ENCODE measurements at places on chromosomes 11 and 22.

DNA sequence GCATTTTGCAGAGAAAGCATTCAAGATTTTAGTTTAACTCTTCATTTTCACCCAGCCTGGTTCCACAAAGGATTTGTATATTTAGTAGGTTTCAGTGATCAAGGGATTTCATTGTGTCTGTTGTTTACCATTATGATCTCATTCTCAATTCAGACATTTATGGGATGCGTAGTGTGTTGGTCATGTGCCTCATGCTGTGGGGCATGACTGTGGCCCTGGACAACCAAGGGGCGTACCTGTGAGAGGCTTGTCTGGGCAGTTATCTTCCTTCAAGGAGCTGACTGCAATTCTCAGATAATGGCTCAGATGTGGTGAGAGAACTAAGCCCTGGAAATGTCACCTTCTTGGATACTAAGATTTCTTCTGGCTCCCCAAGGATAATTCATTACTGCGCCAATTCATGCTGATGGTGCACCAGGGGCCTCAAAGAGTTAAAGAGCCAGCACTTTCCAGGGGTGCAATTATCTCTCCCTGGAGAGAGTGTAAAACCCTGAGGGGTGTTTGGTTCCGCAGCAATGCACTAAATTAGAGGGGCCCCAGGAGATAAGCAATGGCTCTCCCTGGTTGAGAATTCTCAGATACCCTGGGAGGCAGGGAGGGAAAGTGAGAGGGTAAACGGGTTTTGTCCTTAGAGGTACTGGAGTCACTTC is 32.2 kb downstream of the SLC6A5 start:
- no peak overlapping the region for H3K4me3 ChIP-seq
- peaks cover 8% of the 10 kb centered on the region for H3K27me3 ChIP-seq
- H3K4me1 ChIP-seq = no peaks in the 10 kb centered on the region
- H3K36me3 ChIP-seq = no peaks in the 10 kb centered on the region
- no peak overlapping the region for H3K27ac ChIP-seq

DNA sequence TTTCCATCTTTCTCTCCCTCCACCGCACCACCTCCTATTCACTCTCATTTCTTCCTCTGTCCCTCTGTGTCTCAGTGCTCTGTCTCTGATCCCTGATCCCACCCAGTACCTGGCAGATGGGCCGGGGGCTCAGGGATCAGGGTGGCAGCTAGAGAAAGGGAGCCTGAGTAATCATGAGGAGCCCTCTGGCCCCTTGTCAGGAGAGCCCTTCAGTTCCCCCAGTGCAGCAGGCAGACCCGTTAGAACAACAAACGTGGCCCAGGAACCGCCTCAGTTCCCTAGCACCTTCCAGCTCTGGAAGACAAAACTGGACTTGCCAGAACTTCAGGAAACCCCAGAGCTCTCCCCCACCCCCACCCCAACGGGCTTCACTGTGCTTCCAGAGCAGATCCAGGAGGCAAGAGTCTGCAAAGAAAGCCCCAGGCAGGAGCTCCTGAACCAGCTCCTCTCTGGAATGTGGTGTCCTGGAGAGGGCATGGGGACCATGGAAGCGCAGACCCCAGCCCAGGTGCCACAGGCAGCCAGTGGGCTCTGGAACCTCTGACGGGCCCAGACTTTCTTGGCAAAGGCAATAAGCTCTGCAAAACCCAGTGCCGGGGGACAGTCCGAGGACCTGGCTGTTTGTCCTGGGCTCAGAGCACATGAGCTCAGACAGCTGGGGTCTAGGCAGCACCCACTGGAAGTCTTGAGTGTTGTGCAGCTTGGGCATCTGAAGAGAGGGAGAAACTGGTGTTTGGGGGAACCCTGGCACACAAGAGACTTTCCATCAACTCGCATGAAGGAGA is 43.2 kb downstream of the LMO1 start:
- peaks cover 2% of the 10 kb centered on the region for H3K4me1 ChIP-seq
- no peak overlapping the region for H3K4me3 ChIP-seq
- no peak for ATAC-seq
- H3K36me3 ChIP-seq = no peaks in the 10 kb centered on the region
- no peaks in the 10 kb centered on the region for H3K27me3 ChIP-seq
- H3K27ac ChIP-seq = no peak overlapping the region

DNA sequence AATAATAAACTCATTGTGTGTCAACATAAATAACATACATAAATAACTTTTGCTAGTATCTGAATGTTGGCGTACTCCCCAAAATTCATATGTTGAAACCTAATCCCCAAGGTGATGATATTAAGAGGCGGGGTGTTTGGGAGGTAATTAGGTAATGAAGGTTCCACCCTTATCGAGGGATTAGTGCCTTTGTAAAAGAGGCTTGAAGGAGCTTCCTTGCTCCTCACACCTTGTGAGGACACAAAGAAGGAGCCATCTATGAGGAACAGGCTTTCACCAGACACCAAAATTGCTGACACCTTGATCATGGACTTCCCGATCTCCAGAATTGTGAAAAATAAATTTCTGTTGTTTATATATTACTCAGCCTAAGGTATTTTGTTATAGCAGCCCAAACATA is 33.9 kb upstream of the CXCR5 start:
- H3K36me3 ChIP-seq = no peaks in the 10 kb centered on the region
- H3K27me3 ChIP-seq = no peaks in the 10 kb centered on the region
- peaks cover 33% of the 10 kb centered on the region for H3K4me1 ChIP-seq
- no peak overlapping the region for H3K27ac ChIP-seq
- ATAC-seq = no peak

GRCh38 chr11:44221456-44221855 is 88.5 kb downstream of the ALX4 start:
- no peak for ATAC-seq
- peaks cover 47% of the 10 kb centered on the region for H3K36me3 ChIP-seq
- no peaks in the 10 kb centered on the region for H3K27me3 ChIP-seq
- H3K4me1 ChIP-seq = no peaks in the 10 kb centered on the region

DNA sequence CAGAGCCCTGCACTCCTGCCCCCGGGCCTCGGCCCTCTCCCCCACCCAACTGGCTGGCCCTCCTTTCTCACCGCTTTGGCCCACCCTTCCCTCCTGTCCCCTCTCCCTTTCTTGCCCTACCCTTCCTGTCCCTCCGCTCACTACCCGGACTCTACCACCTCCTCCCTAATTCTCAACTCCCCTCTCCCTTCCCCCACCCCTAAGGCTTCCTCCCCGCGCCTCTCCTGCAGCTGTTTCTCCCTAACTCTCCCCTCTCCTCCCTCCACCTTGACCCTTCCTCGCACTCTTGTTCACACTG is 421 bp downstream of the SLC15A3 start:
- peak overlapping the region; percentile 96 for H3K27ac ChIP-seq
- ATAC-seq = peak; percentile 53
- H3K4me3 ChIP-seq = peak overlapping the region; percentile 88
- peaks cover 13% of the 10 kb centered on the region for H3K36me3 ChIP-seq
- peaks cover 55% of the 10 kb centered on the region for H3K4me1 ChIP-seq

DNA sequence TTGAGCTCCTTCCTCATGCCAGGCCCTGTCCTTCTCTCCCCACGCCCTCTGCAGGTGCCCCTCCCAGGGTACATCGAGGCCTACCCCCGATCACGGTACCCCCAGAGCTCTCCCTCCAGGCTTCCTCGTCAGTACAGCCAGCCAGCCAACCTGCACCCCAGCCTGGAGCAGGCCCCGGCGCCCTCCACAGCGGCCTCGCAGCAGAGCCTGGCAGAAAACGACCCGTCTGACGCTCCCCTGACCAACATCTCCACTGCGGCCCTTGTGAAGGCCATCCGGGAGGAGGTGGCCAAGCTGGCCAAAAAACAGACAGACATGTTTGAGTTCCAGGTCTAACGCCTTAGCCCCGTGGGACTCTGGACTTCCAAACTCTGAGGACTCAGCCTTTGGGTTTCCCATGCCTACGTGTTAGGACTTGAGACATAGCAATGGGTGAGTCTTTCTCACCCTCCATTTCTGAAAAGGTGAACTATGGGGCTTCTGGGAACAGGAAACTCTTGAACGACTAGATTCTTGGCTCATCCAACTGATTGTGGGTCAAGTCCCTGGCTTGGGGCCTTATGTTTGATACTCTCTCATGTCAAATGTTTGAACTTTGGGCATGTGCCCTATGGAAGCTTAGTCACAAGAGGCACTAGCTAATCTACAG is 32.7 kb downstream of the C11orf91 start:
- peaks cover 7% of the 10 kb centered on the region for H3K4me1 ChIP-seq
- no peak overlapping the region for H3K27ac ChIP-seq
- peaks cover 43% of the 10 kb centered on the region for H3K27me3 ChIP-seq
- H3K36me3 ChIP-seq = no peaks in the 10 kb centered on the region
- no peak for ATAC-seq

GRCh38 chr11:134532921-134533421 is 120.9 kb upstream of the B3GAT1 start:
- no peak overlapping the region for H3K27ac ChIP-seq
- ATAC-seq = no peak
- peaks cover 63% of the 10 kb centered on the region for H3K27me3 ChIP-seq
- H3K4me1 ChIP-seq = no peaks in the 10 kb centered on the region
- no peaks in the 10 kb centered on the region for H3K36me3 ChIP-seq

DNA sequence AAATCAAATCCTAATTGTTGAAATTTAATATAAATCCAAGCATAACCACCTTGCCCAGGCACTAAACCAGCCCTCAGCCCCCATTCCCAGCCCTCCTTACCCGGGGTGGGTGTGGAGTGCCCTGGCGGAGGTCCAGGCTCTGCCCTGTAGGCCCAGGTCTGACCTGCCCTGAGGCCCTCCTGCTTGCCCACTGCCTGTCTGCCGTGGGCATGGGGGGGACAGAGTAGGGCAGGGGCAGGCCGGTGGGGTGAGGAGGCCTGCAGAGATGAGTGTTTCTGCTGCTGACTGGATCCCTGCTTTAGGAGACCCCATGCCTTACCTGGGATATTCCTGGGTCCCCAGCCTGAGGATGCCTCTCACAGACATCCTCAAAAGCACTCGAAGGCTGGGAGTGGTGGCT is 3.6 kb upstream of the CHID1 start:
- no peaks in the 10 kb centered on the region for H3K36me3 ChIP-seq
- no peaks in the 10 kb centered on the region for H3K27me3 ChIP-seq

GRCh38 chr11:7665473-7666291 is 7.6 kb downstream of the CYB5R2 start:
- H3K4me1 ChIP-seq = peaks cover 10% of the 10 kb centered on the region
- no peak overlapping the region for H3K27ac ChIP-seq
- ATAC-seq = peak; percentile 97
- H3K4me3 ChIP-seq = no peak overlapping the region

DNA sequence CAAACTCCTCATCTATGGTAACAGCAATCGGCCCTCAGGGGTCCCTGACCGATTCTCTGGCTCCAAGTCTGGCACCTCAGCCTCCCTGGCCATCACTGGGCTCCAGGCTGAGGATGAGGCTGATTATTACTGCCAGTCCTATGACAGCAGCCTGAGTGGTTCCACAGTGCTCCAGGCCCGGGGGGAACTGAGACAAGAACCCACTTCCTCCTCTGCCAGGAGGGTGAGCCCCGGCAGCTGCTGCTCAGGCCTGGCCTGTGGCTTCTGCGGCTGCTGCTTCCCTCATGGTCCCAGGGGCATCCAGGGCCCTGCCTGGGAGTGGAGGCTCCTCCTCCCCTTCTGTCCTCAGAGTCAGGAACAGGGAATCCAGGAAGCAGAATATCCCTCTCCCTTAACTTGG is 98.4 kb downstream of the ZNF280B start:
- peak overlapping the region; percentile 18 for H3K27ac ChIP-seq
- H3K27me3 ChIP-seq = peaks cover 10% of the 10 kb centered on the region
- H3K4me3 ChIP-seq = peak overlapping the region; percentile 28
- peaks cover 61% of the 10 kb centered on the region for H3K4me1 ChIP-seq

- no peak for ATAC-seq
- no peaks in the 10 kb centered on the region for H3K27me3 ChIP-seq
- H3K4me3 ChIP-seq = no peak overlapping the region
- no peak overlapping the region for H3K27ac ChIP-seq
Measured at GRCh38 chr11:104078245-104078644, 41.8 kb downstream of the DDI1 start.

DNA sequence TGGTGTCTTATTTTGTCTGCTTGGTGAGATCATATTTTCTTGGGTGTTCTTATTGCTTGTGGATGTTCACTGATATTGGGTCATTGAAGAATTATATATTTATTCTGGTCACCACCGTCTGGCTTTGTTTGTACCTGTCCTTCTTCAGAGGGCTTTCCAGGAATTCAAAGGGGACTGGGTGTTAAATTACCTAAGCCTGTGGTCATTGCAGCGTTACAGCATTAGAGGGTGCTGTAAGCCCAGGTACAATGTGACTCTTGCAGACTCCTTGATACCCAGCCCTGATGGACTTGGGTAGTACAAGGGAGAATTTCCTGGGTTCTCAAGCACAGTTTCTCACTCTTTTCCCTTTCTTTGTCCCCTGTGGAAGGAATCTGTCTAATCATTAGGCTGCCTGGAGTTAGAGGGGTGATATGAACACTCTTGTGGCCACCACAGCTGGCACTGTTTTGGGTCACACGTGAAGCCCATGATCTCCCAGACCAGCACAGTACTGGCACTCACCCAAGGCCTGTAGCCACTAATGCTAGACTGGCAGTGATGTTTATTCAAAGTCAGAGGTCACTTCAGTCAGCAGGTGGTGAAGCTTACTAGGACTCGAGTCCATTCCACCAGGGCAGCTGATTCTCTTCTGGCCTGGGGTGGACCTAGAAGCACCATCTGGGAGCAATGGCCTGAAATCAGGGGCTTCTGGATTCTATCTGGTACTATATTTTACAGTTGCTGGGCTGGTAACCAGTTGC is 56.1 kb upstream of the NARS2 start:
- ATAC-seq = no peak
- no peak overlapping the region for H3K27ac ChIP-seq
- no peaks in the 10 kb centered on the region for H3K4me1 ChIP-seq
- no peaks in the 10 kb centered on the region for H3K36me3 ChIP-seq
- H3K4me3 ChIP-seq = no peak overlapping the region

DNA sequence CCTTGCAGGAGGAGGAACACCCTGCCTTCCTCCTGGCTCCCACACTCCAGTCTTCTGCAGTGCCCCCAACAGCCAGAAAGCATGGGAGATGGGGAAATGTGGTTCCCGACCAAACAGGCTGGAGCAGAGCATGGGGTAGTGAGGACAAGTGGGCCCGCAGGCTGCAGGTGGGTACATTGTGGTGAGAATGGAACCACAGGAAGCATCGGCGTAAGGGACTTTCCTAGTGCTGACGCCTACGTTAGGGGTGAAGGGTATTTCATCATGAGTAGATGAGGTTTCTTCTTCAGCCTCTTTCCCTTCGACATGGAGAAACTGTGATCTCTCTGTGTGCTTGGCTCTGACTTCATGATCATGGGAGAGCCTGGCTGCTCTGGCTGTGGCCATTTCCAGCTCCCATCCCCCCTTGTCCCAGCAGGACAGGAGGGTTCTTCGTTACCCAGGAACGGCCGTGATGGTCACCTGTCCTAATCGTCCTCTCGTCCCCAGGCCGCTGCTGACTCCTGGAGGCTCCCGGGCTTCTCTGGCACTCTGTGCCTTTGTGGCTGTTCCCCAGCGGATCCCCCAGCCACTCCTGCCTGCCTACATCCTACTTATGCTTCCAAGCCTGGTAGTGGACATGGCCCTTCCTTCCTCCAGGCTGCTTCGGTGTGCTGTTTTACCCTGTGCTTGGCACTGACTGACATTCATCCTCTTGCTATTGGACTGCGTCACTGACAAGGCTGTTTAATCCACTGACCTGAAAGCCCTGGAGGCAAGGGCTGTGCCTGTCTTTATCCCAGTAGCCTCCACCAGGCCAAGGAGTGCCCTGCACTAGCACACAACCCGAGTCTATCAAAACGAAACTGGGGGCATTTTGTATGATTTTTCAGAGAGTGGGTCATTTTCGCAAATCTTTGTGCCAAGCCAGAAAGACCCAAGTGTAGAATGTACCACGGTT is 65.2 kb upstream of the CECR2 start:
- peak overlapping the region; percentile 52 for H3K4me3 ChIP-seq
- peak overlapping the region; percentile 82 for H3K27ac ChIP-seq
- H3K4me1 ChIP-seq = peaks cover 24% of the 10 kb centered on the region
- ATAC-seq = peak; percentile 97
- no peaks in the 10 kb centered on the region for H3K27me3 ChIP-seq
